ENCODE measurements at places on chromosomes 3 and 15.
A peak's percentile ranks its signal among the peaks of the same experiment; 100 is the strongest.

DNA sequence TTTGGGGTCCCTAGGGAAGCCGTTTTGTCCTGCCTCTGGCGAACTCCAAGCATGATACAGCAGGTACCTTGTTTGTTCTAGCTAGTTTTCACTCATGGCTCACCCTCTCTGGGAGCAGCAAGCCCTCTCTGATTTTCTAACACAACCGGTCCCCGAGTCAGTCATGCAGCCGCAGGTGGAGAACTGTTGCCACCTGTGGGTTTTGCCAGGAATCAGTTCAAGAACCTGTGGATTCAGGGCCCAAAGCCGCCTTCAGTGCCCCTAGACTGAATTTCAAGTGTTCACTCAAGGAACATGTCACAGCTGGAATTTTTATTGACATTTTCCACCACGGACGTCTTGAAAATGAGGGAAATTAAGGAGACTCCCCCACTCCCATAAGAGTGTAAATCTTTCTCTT lies 13.3 kb upstream of the LRRK1 start:
- ATAC-seq = no peak

- ATAC-seq = no peak
Observed at GRCh38 chr3:86867982-86868381, 123.0 kb downstream of the VGLL3 start.

- no peak for ATAC-seq
Observed at GRCh38 chr3:157354254-157354653, 82.4 kb upstream of the PTX3 start.

- no peak for ATAC-seq
Observed at GRCh38 chr3:171865191-171865865, 22.2 kb downstream of the TMEM212 start.

- ATAC-seq = no peak
Observed at GRCh38 chr3:188510366-188510765, 356.4 kb downstream of the LPP start.

DNA sequence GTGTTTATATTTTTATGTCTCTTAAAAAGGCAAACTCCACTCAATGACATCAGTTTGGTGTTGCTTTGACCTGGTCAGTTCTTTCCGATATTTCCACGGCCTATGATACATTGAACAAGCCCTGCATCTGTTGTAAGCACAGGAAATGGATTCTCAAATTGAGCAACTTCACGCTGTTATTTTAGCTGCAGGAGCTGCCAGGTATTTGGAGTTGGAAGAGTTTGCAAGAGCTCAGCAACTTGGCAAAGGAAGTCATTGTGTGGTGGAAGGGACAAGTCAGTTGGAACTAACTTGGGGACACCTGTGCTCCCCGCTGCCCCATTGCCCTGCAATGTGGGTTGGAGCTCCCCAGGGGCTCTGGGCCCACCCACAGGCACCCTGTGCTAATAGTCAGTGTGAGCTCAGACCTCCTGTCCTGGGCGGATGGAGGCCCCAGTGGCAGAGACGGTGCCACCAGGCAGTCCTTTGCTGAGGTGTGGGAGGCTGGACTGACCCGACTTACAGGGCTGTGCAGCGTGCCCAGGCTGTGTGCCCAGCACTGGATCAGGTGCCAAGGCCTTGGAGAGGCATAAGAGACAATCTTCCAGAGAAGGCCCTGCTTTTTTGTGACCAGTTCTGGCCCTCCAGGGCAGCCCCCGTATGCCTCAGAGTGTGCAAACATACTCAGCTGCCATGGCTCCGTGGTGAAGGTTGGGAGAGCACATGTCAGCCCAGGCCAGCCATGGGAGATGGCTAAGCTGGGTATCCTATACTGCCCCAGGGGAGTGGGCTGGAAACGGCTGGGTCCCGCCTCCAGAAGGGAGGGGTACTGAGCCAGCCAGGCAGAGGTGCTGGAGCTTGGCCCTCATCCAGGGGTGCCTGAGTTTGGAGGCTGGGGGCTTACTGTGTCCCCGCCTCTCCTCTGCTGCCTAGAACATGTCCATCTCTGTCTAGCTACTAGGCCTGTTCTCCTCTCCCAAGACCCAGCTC lies 43.5 kb downstream of the KY start:
- ATAC-seq = no peak

- no peak for ATAC-seq
Observed at GRCh38 chr3:24810881-24811280, 316.2 kb upstream of the THRB start.

GRCh38 chr15:73908030-73908821 lies 18.0 kb upstream of the LOXL1 start:
- ATAC-seq = peak; percentile 90

GRCh38 chr3:161413127-161413854 lies 42.0 kb upstream of the SPTSSB start:
- no peak for ATAC-seq

GRCh38 chr15:71226536-71227455 lies 111.5 kb downstream of the THSD4 start:
- no peak for ATAC-seq

DNA sequence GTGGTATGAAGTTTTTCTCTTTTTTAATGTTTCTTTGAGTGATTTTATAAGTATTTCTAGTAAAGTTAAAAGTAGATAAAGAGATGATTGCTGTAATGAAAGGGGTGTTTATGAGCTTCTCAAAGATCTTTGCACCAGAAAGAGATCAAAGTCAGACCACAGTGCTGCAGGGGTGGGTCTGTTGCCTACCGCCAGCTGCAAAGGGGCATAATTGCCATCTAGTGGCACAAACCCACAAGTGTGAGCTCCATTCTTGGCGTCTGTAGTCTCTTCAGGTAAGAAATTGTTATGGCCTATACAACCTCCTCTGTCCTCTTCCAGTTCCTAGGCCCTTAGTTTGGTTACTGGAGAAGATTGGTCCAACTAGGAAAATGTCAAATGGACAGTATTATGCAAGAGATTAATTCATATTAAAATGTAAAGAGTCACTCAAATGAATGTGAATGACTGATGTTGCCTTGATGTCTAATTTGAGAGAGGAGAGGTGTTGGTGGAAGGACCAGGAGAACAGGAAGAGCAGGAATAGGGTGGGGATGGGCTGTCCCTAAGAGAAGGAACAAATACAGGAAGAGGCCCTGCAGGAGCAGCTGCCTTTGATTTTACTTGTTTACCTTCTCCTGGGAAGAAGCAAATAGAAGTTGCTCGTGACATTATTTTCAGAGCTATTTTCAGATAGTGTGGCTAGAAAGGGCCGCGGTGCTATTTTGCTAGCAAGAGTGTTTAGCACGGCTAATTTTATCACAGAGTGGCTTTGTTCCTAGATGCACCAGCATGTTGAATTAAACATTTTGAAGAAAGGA lies 53.0 kb upstream of the GSK3B start:
- no peak for ATAC-seq

GRCh38 chr3:188972310-188972709 lies 199.5 kb upstream of the TPRG1 start:
- no peak for ATAC-seq

GRCh38 chr3:157282261-157283191 lies 122.6 kb upstream of the CCNL1 start:
- ATAC-seq = peak; percentile 93

DNA sequence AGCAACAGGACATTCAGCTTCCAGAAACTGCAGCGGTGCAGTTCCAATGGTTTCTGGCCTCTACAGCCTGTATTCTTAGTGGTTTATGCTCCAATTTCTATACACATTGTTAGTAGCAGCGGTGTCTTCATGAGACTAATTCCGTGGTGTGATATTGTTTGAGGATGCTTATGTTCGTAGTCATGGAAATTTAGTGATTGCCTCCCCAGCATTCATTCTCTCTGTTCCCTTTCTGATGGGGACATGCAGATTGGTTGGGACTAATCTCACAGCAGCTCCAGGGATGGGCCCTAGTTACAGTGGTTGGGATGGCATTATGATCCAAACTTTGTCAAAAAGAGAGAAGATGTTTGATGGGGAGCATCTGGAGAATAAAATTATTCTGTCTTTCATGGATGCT lies 208.6 kb downstream of the CD47 start:
- no peak for ATAC-seq

GRCh38 chr15:62636823-62637573 lies 405.5 kb upstream of the TPM1 start:
- ATAC-seq = no peak

DNA sequence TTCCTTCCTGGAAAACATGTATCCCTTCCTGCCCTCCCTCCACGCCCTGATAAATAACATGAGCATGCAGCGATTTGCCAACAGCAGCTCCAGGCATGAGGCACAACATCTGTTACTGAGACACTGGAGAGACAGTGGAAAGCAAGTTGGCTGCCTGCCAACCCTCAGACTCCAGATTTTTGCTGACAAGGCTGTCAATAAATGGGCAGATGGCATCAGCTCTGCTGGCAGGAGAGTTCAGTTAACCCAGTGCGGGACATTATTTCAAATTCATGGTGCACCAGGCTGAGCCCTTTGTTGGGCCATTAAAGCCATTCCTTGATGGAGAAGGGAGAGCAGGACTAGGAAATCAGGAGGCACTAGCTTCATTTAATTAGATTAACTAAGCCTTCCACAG lies 293.3 kb downstream of the MEX3B start:
- ATAC-seq = peak; percentile 43

DNA sequence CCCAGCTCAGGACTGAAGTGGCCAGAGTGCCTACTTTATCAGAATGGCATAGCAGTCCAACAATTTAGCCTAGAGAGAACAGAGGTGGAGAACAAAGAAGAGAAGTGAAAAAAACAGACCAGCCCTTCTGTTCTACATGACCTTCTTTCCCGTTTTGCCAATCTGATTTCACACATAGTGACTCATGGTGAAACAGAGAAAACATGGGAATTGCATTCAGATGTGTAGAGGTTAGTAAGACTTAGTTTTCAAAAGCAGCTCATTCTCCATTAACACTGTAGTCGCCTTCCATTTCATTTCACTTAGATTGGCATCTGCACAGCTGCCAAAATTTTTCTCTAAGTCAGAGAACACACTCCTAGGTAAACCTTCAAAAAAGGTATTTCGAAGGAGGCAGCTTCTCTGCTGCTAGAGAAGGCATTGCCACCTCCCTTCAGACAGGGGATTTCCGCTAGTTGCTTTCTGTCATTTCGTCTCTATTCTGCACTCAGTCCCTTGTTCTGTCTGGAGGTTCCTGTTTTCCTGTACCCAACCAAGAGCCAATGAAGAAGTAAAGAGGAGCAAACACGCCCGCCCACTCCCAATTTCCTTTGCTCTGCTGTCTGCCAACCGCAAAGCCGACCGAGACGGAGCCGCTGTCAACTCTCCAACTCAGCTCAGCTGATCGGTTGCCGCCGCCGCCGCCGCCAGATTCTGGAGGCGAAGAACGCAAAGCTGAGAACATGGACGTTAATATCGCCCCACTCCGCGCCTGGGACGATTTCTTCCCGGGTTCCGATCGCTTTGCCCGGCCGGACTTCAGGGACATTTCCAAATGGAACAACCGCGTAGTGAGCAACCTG lies at the start of gene ARL6IP5:
ARL6IP5 (plus strand) TSS at position 612 of the 842 bp plus-strand sequence; CDS start at position 723, 111 bp downstream.
- peak; percentile 73 for ATAC-seq

- ATAC-seq = no peak
Observed at GRCh38 chr3:186172353-186172752, 63.5 kb upstream of the ETV5 start.

GRCh38 chr3:109278546-109278945 lies 37.8 kb downstream of the DPPA2 start:
- no peak for ATAC-seq

GRCh38 chr15:98438326-98438725 lies 210.0 kb upstream of the IGF1R start:
- no peak for ATAC-seq

DNA sequence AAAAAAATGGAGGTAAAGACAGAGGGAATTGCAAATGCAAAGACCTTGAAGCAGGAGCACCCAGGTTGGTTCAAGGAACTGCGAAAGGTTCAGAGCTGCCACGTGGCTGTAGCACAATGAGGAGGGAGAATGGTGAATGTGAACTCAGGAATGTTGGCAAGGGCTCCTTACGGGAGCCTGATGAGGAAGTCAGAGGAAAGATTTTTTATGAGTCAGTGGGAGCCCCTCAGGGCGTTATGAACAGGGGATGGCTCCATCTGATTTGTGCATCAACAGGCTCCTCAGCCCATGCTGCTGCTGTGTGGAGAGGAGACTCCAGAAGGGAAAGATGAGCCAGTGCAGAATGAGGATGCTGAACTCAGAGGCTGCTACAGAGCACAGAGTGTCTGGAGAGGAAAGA lies 194.4 kb downstream of the ARRDC4 start:
- no peak for ATAC-seq

GRCh38 chr3:27315003-27315402 lies 54.2 kb downstream of the NEK10 start:
- no peak for ATAC-seq

- no peak for ATAC-seq
Observed at GRCh38 chr15:29749365-29750086, 72.7 kb downstream of the TJP1 start.

GRCh38 chr3:71495708-71496472 lies 87.6 kb downstream of the FOXP1 start:
- peak; percentile 65 for ATAC-seq

- no peak for ATAC-seq
Observed at GRCh38 chr3:161070252-161070930, 34.8 kb downstream of the B3GALNT1 start.

- no peak for ATAC-seq
Observed at GRCh38 chr3:69011096-69011730, 2.3 kb downstream of the EOGT start.

DNA sequence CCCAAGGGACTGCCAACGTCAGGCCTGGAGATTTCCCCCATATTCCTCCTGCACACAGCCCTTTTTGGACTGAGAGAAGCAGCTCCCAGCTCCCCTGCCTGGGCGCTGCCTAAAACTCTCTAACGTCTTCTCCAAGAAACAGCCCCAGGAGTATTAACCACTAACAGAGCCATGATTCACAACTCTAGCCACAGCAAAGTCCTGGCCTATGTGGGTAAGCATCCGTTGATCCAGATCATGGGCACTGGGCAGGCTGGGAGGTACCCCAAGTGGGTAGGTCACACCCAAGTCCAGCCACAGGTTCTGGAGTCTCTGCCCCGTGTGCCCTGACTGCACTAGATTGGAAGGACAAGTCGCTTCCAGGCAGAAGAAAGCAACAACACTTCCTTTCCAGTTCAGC lies 31.9 kb downstream of the NBEAL2 start:
- ATAC-seq = no peak

DNA sequence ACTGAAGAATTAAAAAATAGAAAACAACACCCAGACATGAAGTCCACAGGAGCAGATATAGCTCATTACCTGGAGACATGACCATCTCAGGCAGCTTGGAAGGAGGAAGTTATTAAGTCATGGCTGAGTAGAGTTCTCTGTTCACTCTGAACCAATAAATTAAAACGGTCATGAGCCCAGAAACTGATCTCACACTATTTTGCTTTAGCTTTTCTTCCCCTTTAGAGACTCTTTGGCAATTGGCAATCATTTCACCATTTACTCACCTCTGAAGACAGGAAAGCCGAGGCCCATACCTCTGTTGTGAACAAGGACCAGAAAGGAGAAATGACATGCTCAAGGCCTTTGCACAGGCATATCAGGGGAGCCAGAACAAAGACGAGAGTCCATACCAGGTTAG lies 26.6 kb downstream of the CLDN18 start:
- ATAC-seq = no peak

DNA sequence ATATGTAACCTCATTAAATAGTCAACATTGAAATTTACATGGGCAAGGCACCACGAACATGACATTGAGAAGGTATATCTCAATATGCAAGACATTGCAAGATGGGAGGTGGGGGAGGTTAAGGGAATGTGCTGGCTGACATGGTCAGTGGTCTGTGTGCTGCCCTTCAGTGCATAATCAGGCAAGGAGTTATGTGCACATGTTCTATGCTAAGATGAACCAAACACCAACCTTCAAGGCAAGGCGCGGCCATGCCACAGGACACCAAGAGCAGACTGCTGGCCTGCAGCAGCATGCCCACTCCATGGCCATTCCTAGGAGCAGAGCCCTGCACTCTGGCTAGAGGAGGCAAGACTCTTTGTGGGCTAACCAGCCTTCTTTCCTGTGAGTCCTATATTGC lies 40.9 kb upstream of the TSPAN3 start:
- no peak for ATAC-seq
